ENCODE measurements at places on chromosomes 1 and 21. TPM values are rescaled to one million over a fixed set of nuclear protein-coding genes. Genes with fewer than 3 reads are reported as not detected.
A peak's percentile ranks its signal among the peaks of the same experiment; 100 is the strongest.

GJB5 gene
- not detected for total RNA-seq

NTMT2 gene
- not detected for total RNA-seq

- peaks cover 4% of the 10 kb centered on the region for H3K27me3 ChIP-seq
- DNase-seq: no peak
- H3K36me3 ChIP-seq: no peaks in the 10 kb centered on the region
- peak overlapping the region; percentile 96 for H3K27ac ChIP-seq
Measured at GRCh38 chr1:173715538-173715844, 710 bp downstream of the KLHL20 start.

- no peaks in the 10 kb centered on the region for H3K27me3 ChIP-seq
- no peak overlapping the region for H3K4me3 ChIP-seq
- H3K4me1 ChIP-seq: no peaks in the 10 kb centered on the region
- no peak overlapping the region for H3K27ac ChIP-seq
Measured at GRCh38 chr1:104932949-104933679, 1183.4 kb downstream of the AMY1C start.

GRCh38 chr1:5992814-5993555 is 760 bp upstream of the NPHP4 start:
- peak overlapping the region; percentile 72 for H3K27ac ChIP-seq
- H3K4me1 ChIP-seq: peaks cover 8% of the 10 kb centered on the region
- H3K4me3 ChIP-seq: peak overlapping the region; percentile 91
- no peaks in the 10 kb centered on the region for H3K36me3 ChIP-seq

DNA sequence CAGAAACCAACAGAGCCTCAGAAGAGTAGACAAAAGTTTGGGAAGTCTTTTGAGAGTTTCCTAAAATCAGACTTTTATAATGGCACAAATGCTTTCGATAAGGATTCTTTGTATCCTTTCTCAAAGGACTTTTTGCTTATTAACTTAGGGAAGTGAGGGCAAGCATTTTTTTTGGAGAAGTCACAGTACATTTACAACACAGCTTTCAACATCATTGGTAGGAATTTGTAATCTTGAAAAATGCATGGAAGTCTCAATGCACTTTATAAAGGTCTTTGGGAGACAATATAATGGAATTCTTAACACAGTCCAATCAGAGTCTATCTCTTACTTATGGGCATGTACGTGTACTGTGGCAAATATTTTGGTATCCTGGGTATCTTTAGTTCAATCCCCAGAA is 325.8 kb upstream of the NR5A2 start:
- H3K4me1 ChIP-seq: no peaks in the 10 kb centered on the region
- H3K36me3 ChIP-seq: no peaks in the 10 kb centered on the region
- no peaks in the 10 kb centered on the region for H3K27me3 ChIP-seq
- no peak overlapping the region for H3K4me3 ChIP-seq
- H3K27ac ChIP-seq: no peak overlapping the region
- no peak for DNase-seq

DNA sequence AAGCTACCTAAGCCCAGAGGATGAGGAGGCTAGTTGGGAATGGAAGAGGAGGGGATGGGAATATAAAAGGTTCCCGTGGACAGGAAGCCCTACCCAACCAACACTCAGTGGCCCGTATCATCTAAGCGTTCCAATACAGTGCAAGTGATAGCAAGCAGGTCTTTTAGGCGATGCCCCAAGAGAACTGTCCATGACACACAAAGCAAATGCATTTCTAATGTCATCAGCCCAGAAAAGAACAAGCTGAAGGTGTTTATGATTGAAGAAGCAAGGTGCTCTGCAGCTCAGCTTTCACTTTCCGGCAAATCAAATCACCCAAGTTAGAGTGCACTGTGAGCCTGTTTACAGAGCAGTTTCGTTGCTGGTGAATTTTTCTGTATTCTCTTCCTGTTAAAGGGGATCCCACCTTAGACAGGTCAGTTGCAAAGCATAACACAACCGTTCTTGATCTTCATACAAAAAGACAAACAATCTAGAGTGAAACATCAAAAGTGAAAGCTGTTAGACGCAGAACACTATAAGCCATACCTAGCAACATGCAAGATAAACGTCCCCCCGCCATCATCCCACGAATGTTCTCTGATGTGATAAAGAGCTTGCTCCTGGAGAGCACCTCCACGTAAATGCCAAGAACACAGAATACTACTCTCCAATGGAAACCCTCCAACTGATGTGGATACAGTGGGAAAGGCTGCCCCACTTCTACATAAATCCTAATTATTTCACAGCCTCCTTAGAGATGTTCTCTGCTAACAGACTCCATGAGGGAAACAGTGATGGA is 54.0 kb downstream of the PGBD5 start:
- DNase-seq: no peak
- peaks cover 5% of the 10 kb centered on the region for H3K36me3 ChIP-seq
- H3K4me3 ChIP-seq: no peak overlapping the region
- H3K27ac ChIP-seq: peak overlapping the region; percentile 38
- peaks cover 29% of the 10 kb centered on the region for H3K4me1 ChIP-seq

GRCh38 chr1:225412803-225413351 is 15.0 kb downstream of the LBR start:
- H3K4me1 ChIP-seq: peaks cover 10% of the 10 kb centered on the region
- H3K4me3 ChIP-seq: no peak overlapping the region
- no peaks in the 10 kb centered on the region for H3K36me3 ChIP-seq
- no peaks in the 10 kb centered on the region for H3K27me3 ChIP-seq
- H3K27ac ChIP-seq: no peak overlapping the region
- DNase-seq: no peak

DNA sequence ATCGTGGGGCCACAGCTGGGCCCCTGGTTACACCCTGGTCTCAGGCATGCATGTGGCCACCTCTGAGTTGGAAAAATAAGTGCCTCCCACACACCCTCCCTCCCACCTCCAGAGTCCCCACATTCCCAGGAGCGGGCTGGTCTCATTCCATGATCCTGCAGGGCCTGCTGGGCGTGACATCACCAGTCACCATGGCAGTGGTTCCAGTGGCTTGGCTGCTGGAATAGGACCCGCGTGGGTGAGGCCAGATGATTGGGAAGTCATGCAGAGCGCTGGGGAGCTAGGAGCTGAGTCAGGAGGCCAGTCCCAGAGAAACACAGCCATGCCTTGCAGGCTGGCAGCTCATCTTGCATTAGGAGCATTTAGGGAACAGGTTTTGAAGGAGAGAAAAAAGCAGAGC is 125.4 kb upstream of the TMEM51 start:
- H3K27ac ChIP-seq: no peak overlapping the region
- no peak for DNase-seq
- no peak overlapping the region for H3K4me3 ChIP-seq
- H3K27me3 ChIP-seq: peaks cover 3% of the 10 kb centered on the region
- no peaks in the 10 kb centered on the region for H3K4me1 ChIP-seq

DNA sequence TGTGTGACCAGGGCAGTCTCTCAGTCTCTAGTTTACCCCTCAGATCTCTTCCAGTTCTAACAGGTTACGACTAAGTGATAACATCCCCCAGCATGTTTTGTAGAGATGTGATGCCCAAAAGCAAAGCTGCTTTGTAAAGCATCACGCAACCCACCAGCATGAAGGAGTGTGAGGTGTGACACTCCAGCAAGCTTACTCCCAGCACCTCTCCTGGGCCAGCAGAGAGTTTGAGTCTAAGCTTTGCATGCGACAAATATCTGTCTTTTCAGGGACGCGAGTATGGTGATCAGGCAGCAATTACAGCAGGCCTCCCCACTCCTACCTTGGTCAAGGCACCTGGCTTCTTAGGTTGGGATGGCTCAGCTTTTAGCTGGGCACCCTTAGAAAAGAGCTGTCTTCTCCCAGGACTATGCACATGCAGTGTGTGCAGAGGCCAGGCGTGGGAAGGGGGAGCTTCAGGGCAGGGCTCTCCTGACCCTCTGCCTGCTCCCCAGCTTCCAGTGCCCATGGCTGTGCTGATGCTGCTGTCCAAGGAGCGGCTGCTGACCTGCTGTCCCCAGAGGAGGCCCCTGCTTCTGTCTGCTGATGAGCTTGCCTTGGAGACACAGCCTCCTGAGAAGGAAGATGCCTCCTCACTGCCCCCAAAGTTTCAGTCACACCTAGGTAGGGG is 48.2 kb downstream of the ELK4 start:
- no peak overlapping the region for H3K4me3 ChIP-seq
- no peak overlapping the region for H3K27ac ChIP-seq
- H3K36me3 ChIP-seq: no peaks in the 10 kb centered on the region
- peaks cover 3% of the 10 kb centered on the region for H3K27me3 ChIP-seq
- peaks cover 4% of the 10 kb centered on the region for H3K4me1 ChIP-seq
- no peak for DNase-seq

- H3K27me3 ChIP-seq: peaks cover 5% of the 10 kb centered on the region
- no peak overlapping the region for H3K27ac ChIP-seq
- peaks cover 6% of the 10 kb centered on the region for H3K4me1 ChIP-seq
- H3K4me3 ChIP-seq: no peak overlapping the region
- no peak for DNase-seq
Measured at GRCh38 chr1:94382201-94382600, 36.0 kb upstream of the ABCD3 start.

GRCh38 chr1:18411820-18412641 is 68.7 kb upstream of the KLHDC7A start:
- H3K36me3 ChIP-seq: peaks cover 27% of the 10 kb centered on the region
- H3K4me3 ChIP-seq: no peak overlapping the region

GRCh38 chr1:221517961-221518360 is 223.9 kb downstream of the DUSP10 start:
- H3K4me1 ChIP-seq: no peaks in the 10 kb centered on the region
- H3K4me3 ChIP-seq: no peak overlapping the region
- H3K27me3 ChIP-seq: no peaks in the 10 kb centered on the region
- no peaks in the 10 kb centered on the region for H3K36me3 ChIP-seq
- no peak overlapping the region for H3K27ac ChIP-seq

DNA sequence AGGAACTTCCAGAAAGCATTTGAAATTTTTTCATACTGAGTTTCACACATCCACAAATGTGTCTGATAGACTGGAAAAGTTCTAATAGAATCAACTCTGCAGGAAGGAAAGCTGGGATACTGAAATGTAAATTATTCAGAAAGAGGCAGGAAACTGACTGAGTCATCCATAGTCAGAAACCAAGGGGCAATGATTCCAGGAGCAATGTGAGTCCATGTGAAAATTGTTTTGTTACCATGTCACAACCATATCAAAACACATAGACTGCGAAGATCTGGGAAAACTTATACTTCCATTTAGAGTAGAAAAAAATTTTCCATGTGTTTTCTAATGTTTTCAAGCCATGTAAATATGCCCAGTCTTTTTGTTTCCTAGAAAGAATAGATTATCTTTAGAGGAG is 142.3 kb upstream of the TMPRSS15 start:
- no peak overlapping the region for H3K27ac ChIP-seq
- H3K4me1 ChIP-seq: no peaks in the 10 kb centered on the region

DNA sequence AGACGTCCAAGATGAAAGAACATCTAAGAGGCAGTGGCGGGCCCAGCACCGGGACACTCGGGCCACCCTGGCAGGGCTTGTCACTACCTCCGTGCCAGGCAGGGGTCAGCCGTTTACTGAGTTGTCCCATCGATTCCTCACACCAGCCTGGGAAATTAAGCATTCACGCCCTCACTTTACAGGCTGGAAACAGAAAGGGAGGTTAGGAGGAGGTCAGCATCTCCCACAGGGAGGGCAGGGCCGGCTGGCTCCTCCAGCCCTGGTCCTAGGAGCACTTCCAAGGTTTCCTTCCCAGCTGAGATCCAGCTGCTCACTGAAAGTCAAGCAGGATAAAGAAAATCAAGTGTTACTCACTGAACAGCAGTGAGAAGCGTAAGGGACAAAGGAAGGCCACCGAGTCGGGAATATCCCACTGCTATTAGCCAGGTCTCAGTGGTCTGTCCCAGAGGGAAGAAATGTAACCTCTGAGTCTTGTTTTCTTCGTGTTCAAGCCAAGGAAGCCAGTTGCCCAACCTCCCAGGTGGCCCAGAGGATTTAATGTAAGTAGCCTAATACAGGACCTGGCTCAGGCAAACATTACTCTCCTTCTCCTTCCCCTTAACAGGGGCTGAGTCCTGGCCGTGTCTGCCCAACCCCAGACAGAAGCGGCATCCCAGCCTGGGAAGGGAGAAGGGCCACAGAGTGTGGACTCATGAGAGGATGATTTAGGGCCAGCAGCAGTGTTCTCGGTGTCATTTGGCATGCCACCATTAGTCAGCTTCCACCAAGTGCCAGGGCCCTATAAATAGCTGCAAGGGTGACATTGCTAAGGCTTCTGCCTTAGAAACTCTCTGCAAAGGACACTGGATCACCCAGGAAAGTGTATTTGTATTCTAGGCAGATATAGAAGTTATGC is 203.1 kb upstream of the GALNT2 start:
- H3K27me3 ChIP-seq: peaks cover 2% of the 10 kb centered on the region
- H3K27ac ChIP-seq: no peak overlapping the region
- no peak for DNase-seq

GRCh38 chr1:4166713-4167112 is 266.6 kb upstream of the C1orf174 start:
- H3K27me3 ChIP-seq: peaks cover 8% of the 10 kb centered on the region
- H3K36me3 ChIP-seq: peaks cover 16% of the 10 kb centered on the region
- no peak overlapping the region for H3K27ac ChIP-seq
- no peak overlapping the region for H3K4me3 ChIP-seq
- no peak for DNase-seq
- H3K4me1 ChIP-seq: no peaks in the 10 kb centered on the region

- peak overlapping the region; percentile 2 for H3K27ac ChIP-seq
- no peaks in the 10 kb centered on the region for H3K36me3 ChIP-seq
- peaks cover 6% of the 10 kb centered on the region for H3K27me3 ChIP-seq
- peaks cover 42% of the 10 kb centered on the region for H3K4me1 ChIP-seq
- H3K4me3 ChIP-seq: peak overlapping the region; percentile 66
Measured at GRCh38 chr1:14697353-14697752, 98.9 kb downstream of the KAZN start.

- no peaks in the 10 kb centered on the region for H3K36me3 ChIP-seq
- no peak overlapping the region for H3K4me3 ChIP-seq
- DNase-seq: no peak
- H3K27ac ChIP-seq: no peak overlapping the region
Measured at GRCh38 chr1:167981933-167982332, 45.1 kb upstream of the MPC2 start.

DNA sequence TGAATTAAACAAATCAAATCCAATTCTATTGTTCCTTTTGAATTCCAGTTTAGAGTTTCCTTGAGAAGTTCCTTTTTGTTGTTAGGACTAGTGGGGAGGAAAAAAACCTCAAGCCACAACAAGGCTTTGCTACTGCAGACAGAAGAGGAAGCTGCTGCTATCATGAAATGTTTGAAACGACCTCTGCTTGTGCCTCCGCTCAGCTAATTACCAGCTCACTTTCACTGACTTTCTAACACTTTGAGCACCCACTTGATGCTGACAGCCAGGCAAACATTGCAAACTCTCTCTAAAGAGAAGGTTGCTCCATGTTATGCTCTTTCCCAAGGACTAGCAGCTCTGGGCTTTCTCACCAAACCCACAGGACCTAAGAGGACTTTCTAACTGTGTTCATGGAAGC is 203.9 kb upstream of the PROX1 start:
- no peak overlapping the region for H3K4me3 ChIP-seq
- DNase-seq: no peak
- no peaks in the 10 kb centered on the region for H3K27me3 ChIP-seq
- H3K36me3 ChIP-seq: no peaks in the 10 kb centered on the region
- H3K27ac ChIP-seq: no peak overlapping the region
- H3K4me1 ChIP-seq: peaks cover 2% of the 10 kb centered on the region

GRCh38 chr1:155323729-155324036 is 3.0 kb downstream of the RUSC1 start:
- peaks cover 18% of the 10 kb centered on the region for H3K4me1 ChIP-seq
- H3K36me3 ChIP-seq: no peaks in the 10 kb centered on the region
- DNase-seq: peak; percentile 70
- no peak overlapping the region for H3K27ac ChIP-seq
- H3K4me3 ChIP-seq: peak overlapping the region; percentile 78

GRCh38 chr1:155192346-155193274 is 15.1 kb downstream of the THBS3 start:
- H3K4me1 ChIP-seq: peaks cover 9% of the 10 kb centered on the region
- no peak for DNase-seq
- H3K36me3 ChIP-seq: no peaks in the 10 kb centered on the region
- H3K4me3 ChIP-seq: peak overlapping the region; percentile 83

Data from glutamatergic neuron (in vitro differentiated cells).